ENCODE measurements at places on chromosomes 1 and 21. TPM values are rescaled to one million over a fixed set of nuclear protein-coding genes. Genes with fewer than 3 reads are reported as not detected.

IL19 gene
- total RNA-seq: not detected

IRF6 gene
- 0.28 TPM for total RNA-seq

HTR6 gene
- 0.17 TPM for total RNA-seq

PRAMEF27 gene
- not detected for total RNA-seq

PTPN22 gene
- not detected for total RNA-seq

C1orf174 gene
- 26.9 TPM for total RNA-seq

MXRA8 gene
- 0.20 TPM for total RNA-seq

LCE2D gene
- not detected for total RNA-seq

LYSMD1 gene
- total RNA-seq: 6.5 TPM

BRDT gene
- total RNA-seq: not detected

TAS1R1 gene
- not detected for total RNA-seq

SEC22B gene
- 8.0 TPM for total RNA-seq

TRIM17 gene
- total RNA-seq: not detected

CCT8 gene
- total RNA-seq: 184 TPM

C1orf94 gene
- total RNA-seq: not detected
